ENCODE measurements at places on chromosomes 13 and 19.
A peak's percentile ranks its signal among the peaks of the same experiment; 100 is the strongest.

DNA sequence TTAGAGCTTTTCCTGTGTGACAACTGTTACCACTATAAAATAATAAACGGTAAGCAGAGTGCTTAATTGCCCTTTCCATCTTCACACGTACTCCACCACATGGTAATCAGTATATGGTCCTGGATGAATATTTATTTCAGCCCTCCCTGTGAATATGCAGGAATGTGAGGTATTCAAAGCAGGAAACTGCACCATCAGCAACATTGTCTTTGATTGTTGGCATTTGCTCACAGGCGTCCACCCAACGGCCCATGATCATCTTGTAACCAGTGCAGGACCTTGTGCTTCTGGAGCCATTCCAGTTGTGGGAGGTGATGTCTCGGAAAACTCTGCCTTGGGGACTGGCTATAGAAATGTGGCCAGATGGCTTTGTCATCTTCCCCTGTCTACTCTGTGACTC lies 132.6 kb downstream of the COG6 start:
- no peak for DNase-seq

- no peak for DNase-seq
These were observed 190.6 kb downstream of the TUBA3C start for GRCh38 chr13:18991060-18991459.

GRCh38 chr19:30419568-30420180 lies 47.5 kb downstream of the ZNF536 start:
- DNase-seq: no peak

- DNase-seq: no peak
These were observed 165.9 kb downstream of the B3GLCT start for GRCh38 chr13:31365630-31366029.

- peak; percentile 97 for DNase-seq
These were observed 7.4 kb downstream of the RABAC1 start for GRCh38 chr19:41951686-41952172.

DNA sequence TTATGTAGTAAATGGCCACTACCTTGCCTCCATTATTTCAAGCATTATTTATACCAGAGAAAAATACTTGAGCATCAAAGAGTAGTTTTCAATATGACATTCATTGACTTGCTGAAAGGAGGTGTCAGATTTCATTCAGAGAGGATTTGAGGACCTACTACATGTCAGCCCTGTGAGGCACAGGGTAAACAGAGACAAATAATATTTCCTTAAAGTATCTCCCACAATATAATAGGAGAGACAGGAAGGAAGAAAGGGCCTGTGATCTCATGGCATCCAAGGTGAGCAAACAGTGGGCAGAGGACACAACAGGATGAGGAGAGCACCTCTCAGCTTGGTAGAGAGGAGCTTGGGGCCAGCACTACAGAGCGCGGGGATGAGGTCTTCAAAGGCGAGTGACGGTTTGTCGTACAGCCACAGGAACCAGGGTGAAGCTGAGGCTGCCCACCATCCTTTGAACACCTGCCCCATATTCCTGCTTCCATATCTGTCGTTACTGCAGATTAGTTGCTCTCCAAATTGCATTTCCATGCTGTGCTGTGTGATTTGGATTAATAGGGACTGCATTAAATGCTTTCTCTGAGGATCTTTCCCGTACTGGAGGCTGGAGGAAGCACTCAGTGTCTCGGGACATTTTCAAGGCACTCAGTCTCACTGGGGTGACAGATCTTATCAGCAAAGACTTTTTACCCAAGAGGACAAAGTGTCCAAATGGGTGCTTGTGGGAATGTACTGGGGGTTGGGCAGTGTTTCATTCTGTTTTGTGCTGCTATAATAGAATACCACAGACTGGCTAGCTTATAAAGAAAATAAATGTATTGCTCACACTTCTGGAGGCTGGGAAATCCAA lies 59.2 kb downstream of the GJA3 start:
- DNase-seq: no peak

DNA sequence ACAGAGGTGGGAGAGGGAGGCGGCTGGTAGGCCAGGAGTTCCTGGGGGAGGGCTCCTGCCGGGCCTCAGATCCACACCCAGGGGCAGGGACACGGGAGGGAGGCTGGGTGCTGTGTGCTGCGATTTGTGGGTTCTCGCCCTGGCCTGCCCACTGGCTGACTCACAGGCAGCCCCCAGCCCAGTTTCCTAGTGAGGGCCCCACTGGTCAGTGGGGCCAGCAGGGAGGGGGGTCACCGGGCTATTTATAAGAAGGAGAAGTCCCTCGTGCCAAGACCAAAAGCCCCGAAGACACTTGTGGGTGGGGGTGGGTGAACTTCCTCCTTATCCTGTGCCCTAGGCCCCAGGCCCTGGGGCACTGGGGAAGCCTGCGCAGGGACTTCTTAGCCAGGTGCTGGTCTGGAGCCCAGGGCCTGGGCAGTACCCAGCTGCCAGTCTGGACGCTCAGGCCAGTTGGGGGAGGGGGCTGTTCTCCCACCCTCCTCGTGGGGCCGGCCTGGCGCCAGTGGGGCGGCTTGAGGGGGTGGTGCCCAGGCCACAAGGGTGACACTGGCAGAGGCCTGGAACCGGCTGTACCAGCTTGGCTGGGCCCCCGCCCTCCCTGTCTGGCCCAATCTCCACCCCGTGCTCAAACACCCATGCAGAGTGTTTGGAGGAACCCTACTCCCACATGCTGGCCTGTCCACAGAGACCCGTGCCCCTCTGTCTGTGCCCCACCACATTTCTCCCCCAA lies 5.0 kb upstream of the JUNB start:
- no peak for DNase-seq
